ENCODE measurements at places on chromosomes 16 and 17. TPM values are rescaled to one million over a fixed set of nuclear protein-coding genes. Genes with fewer than 3 reads are reported as not detected.

Gene MYOCD
- 0.71 TPM for total RNA-seq

Gene PRSS22
- 0.84 TPM for total RNA-seq

Gene HAP1
- 1.3 TPM for total RNA-seq

Gene TMEM238L
- total RNA-seq, result not detected

Gene HOXB1
- total RNA-seq, result not detected

Gene MLKL
- 50.1 TPM for total RNA-seq

Gene PPP1R1B
- 0.13 TPM for total RNA-seq

Gene TBX21
- total RNA-seq, result 0.13 TPM

Gene THRA
- 29.2 TPM for total RNA-seq

Gene CCDC200
- total RNA-seq, result 0.12 TPM

Gene CCL4L2
- total RNA-seq, result not detected

Gene MEFV
- 0.02 TPM for total RNA-seq

Gene TBC1D3
- not detected for total RNA-seq

Gene GLTPD2
- total RNA-seq, result 0.10 TPM

Data from A549 treated with Hydrocortisone at 1 μM for 4 hours (cell line).